ENCODE measurements at places on chromosomes 16 and 17.
A peak's percentile ranks its signal among the peaks of the same experiment; 100 is the strongest.

GRCh38 chr16:50741225-50741780 is 583 bp upstream of the CYLD start:
- no peak for DNase-seq

DNA sequence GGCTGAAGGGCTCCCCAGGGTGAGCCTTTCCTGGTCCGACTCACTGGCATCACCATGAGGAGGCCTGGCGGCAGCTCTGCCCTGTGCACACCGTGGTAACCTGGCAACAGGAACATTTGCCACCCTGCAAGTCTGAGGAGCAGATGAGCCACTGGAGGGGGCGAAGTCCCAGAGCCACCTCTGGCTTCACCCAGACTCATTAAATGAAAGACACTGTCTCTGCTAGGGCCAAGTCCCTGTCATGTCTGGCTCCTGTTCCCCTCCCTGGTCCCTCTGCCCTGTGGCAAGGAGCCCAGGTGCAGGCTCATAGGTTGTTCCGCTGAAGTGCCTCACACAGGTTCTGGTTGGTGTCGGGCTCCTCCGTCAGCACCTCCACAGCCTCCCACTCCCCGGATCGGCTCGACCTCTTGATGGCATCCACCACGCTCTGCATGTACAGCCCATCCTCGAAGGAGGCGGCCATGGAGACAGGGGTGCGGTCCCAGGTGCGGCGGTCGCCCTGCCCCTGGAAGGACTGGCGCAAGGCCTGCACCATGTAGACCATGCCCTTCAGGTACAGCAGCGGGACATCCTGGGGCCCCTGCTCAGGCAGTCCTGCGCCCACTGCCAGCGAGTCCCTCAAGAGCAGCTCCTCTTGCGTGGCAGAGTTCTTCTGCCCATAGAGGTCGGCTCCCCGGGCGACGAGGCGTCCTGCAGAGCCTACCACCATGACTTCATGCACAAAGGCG is 8.4 kb downstream of the C16orf86 start:
- DNase-seq: no peak

DNA sequence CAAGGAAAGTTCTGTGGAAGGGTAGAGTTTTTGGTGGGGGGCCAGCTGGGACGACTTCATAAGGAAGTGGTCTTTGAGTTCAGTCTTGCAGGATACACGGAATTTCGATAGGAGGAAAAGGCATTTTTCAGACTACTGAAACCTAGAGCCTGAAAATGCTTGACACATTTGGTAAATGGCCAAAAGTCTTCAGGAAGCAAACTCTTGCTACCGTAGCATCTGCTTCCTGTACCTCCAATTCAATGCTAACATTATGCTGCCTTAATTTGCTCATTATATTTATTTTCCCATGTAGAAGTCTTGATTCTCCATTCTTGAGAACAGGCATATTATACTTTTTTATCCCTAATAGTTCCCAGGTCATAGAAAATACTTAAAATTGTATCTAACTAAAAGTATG is 129.3 kb upstream of the MED13 start:
- no peak for DNase-seq

GRCh38 chr16:88806491-88807111 is 3.0 kb downstream of the CDT1 start:
- no peak for DNase-seq

- DNase-seq: no peak
These were observed 28.7 kb upstream of the TNRC6A start for GRCh38 chr16:24700549-24701392.

GRCh38 chr16:84842516-84843148 is 22.8 kb downstream of the CRISPLD2 start:
- DNase-seq: no peak

DNA sequence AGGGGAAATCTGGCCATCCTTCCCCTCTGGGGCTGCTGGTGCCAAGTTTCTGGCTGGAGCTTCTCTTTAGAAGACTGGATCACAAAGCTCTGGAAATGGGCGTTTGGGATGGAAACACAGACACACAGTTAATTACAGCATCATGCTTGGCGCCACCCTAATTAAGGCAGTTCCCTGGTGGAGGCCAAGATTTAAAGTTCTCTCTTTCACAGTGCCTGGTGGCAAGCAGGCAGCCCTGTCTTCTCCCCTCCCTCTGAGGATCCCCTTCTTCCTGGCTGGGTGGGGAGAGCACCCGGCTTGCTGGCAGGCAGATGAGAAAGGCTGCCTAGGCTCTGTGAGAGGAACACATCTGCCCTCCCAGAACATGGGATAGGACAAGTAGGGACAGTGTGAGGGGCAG is 59.0 kb upstream of the NKD1 start:
- peak; percentile 27 for DNase-seq

GRCh38 chr17:48160177-48161081 is 52.9 kb downstream of the SNX11 start:
- DNase-seq: no peak

DNA sequence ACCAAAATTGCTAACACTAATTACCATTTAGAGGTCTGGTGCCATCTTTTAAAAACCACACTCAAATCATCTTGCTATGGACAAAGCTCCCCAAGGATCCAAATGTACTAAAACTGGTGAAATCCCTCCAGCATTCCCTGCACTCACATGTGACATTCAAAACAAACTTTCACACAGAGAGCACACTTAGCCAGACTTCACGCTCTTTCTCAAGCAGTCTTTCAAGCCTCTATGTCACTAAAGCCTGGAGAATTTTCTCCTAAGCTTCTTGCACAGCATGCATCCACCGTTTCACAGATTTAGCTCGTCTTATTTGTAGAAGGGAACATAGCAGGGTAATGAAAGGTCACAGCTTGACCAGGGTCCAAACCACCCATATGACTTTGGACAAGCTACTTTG is 19.3 kb downstream of the CMTM3 start:
- DNase-seq: no peak

- DNase-seq: peak; percentile 66
These were observed 15.4 kb downstream of the CLUH start for GRCh38 chr17:2695961-2696760.

DNA sequence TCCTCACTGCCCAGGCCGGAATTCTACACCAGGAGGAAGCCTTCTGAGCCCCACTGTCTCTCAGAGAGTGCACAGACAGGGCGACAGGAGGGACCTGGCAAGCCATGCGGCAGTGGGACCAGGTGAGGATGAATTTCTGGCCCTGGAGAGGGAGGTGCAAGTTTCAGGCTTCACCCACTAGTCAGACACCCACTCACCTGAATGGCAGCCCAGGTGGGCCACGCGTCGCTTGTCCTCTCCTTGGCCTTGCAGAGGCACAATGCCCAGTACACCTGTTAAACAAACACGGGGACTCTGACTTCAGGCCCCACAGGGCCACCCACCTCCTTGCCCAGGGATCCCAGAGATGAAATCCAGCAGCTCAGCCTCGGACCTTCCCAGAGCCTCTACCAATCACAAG is 4.2 kb downstream of the CORO7 start:
- no peak for DNase-seq

DNA sequence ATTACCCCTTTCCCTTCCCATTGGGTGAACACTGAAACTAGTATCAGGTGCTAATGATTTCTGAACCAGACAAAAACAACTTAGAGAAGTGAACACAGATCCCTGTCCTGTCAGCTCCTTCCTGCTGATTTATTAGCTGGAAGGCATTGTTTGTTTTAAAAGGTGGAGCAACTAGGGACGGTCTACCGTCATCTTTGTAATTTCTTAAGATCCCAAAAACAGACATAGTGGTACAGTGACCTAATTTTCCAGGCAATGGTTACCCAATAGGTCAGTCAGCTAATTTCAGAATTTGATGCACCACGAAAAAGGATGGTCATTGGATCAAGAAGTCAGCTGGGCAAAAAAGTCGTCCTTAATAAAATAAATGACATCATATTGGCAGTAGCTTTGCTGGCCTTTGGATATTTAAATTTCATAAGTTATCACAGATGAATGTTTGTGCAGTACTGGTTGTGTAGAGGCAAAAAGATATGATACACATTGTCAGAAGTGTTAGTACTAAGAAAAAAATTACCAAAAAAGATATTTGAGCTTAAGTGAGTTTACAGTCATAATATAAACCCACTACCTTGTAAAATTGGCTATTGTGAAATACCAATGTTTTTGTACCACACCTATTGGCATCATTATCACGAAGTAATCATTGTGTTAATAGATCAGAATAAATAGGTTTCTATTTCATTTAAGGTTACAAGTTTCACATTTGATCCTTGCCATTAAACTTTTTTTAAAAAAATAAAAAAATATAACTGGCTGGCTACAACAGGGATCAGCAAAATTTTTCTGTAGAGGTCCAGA is 27.2 kb upstream of the KCNJ16 start:
- no peak for DNase-seq

DNA sequence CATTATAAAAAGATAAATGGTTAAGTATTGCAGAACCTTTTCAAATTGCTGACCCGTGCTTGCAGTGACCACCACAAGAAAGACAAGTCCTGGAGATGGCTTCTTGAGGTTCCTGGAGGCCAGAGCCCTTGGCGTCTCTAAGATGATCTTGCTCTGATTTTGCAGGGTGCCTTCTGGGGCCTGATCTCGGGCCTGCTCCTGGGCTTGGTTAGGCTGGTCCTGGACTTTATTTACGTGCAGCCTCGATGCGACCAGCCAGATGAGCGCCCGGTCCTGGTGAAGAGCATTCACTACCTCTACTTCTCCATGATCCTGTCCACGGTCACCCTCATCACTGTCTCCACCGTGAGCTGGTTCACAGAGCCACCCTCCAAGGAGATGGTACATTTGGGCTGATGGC is 63.0 kb downstream of the SLC5A11 start:
- no peak for DNase-seq

- DNase-seq: no peak
These were observed 696.9 kb downstream of the WWOX start for GRCh38 chr16:78796221-78796866.

DNA sequence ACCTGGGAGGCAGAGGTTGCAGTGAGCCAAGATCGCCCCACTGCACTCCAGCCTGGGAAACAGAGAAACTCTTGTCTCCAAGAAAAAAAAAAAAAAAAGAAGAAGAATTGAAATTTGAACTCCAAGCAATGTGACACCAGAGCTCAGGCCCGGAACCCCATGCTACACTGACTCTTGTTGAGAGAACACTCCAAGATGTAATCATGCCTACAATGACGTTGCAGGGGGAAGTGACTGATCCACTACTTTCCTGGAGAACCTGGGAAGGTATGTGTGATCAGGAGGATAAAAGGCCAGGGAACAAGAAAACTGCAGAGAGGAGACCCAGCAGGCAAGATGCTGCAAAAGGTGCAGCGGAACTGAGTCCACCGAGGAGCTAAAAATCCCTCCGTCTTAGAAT is 57.9 kb downstream of the ADCY9 start:
- DNase-seq: peak; percentile 32

DNA sequence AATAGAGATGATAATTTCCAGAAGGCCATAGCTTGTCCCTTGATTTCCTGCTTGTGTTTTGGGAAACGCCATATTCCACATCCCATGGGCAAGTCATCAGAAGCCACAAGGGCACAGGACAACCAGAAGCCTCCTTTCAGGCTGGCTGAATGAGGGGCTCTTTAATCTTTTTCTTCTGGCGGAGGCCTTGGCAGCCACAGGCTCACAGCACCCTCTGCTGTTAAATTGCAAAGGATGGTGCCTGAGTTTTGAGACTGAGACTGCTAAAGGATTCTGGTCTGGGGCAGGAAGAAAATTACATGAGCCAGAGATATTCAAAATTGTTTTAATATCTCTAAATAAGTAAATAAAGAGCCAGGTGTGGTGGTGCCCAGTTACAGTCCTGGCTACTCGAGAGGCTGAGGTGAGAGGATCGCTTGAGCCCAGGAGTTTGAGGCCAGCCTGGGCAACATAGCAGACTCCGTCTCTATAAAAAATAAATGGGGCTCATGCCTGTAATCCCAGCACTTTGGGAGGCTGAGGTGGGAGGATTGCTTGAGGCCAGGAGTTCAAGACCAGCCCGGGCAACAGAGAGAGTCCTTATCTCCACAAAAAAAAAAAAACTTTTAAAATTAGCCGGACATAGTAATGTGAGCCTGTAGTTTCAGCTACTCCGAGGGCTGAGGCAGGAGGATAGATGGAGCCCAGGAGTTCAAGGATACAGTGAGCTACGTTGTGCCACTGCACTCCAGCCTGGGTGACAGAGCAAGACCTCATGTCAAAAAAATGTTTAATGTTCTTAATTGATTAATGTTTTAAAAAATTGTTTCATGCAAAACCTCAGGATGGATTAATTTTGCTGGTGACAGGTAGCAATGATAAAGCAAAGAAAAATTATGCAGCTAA is 26.3 kb downstream of the AARSD1 start:
- DNase-seq: no peak

DNA sequence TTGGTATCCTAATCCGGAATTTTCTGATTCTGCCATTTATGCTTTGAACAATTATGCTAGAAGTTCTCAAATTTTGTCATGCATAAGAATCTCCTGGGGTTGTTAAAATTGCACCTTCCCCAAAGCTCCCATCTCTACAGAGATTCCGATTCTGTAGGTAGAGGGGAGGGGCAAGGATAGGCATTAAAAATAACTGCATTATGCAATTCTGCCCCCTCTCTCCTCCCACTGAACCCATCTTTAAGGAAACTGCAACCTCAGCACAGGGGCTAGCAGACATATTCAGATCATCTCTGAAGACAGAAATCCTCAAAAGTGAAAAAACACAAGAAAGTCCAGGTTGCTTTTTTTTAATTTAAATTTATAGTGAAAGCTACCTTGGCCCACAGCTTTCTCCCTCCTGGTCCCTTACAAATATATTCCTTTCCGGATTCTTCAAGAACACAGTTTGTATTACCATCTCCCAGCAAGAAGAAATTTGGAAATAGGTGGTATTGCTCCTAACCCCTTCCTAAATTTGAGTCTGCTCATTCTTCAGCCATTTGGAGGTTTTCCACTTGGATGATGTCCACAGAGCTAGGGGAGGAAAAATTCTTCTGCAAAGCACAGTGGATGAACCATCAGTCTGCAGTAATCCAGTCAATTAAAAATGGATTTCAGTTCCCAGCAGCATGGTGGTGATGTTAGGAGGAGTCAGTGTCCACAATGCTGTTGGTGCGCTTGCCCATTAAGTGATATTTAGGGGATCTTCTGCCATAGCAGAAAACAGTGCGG is 67.7 kb downstream of the RBFOX1 start:
- no peak for DNase-seq

- no peak for DNase-seq
These were observed 8.3 kb downstream of the PIPOX start for GRCh38 chr17:29051194-29051593.

- no peak for DNase-seq
These were observed 1.1 kb downstream of the IL21R start for GRCh38 chr16:27402964-27403600.
